ENCODE measurements at places on chromosomes 11 and 22.

GRCh38 chr22:18056161-18056666 lies 21.6 kb upstream of the PEX26 start:
- DNase-seq = no peak

DNA sequence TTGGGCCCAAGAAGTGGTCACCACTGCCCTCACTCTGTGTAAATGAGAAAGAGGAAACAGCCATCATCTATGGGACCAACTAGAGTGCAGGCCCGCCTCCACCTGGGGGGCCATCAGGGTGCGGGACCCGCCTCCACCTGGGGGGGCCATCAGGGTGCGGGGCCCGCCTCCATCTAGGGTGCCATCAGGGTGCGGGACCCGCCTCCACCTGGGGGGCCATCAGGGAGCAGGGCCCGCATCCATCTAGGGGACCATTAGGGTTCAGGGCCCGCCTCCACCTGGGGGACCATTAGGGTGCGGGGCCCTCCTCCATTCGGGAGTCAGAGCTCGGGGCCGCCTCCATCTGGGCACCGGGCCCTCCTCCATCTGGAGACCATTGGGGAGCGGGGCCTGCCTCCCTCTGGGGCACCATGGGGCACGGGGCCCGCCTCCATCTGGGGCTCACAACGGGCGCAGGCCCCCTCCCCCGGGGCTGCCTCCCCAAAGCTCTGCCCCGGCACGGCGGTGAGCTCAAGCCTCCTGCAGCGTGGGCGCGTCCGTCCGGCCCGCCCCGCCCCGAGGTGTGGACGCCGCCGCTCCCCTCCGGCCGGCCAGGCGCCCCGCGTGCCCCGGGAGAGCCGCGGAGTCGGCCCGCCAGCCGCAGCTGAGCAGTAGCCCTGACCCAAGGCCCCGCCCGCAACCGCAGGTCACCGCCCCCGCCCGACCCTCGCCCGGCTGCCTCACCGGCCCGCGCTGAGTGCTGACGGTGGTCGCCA lies 512 bp downstream of the TOLLIP start:
- DNase-seq = peak; percentile 59

DNA sequence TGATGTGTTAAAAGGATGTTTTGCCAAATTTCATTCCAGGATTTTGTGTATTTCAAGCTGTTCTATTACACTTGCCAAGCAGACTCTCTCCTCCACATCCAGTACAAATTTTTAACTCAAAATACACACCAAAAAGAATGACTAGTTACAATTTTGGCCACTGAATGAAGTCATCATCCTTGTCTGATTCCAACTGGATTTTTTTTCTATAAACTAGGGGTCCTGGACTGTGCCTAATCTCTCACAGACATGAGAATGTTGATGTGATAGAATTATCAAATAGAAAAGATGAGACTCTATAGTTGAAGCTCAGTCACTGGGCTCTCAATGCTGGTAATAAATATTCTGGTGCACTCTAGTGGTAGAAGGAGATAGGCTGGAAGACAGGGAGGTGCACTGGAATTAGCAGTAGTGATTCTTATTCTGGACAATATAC lies 85.8 kb downstream of the FANCF start:
- no peak for DNase-seq

DNA sequence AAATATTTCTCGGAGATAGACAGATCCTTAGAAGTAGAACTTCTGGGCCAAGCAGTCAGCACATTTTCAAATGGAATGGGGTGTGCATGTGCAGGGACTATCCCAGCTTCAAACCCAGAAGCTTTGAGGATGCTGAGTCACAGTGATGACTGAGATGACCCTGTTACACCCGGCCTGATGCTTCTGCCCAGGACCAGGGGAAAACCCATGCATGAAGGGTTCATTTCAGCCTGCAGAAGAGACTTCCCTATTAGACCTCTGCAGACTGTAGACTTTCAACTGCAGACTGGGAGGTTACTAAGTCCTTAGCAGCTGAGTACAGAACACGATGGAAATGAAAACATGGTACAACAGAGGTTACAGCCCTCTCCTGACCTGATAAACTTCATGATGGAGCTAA lies 3.6 kb upstream of the OR2AT4 start:
- no peak for DNase-seq

DNA sequence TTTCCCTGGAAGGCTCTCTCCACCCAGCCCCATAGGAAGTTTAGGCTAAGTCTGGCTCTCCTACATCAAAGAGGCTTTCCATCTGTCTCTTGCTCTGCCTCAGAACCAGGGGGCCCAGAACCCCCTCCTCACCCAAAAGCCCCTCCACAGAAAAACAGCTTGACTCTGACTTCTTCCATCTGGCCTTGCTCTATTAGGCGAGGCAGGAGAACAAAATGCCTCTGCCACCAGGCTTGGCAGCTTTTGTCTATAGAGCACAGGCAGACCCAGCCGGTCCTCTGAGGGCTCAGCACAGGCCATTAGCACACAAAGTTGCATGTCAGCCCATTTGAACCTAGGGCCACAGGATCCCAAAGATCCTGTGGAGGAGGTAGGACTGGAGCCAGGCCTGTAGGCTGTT lies 75.7 kb upstream of the SUSD2 start:
- DNase-seq = no peak

DNA sequence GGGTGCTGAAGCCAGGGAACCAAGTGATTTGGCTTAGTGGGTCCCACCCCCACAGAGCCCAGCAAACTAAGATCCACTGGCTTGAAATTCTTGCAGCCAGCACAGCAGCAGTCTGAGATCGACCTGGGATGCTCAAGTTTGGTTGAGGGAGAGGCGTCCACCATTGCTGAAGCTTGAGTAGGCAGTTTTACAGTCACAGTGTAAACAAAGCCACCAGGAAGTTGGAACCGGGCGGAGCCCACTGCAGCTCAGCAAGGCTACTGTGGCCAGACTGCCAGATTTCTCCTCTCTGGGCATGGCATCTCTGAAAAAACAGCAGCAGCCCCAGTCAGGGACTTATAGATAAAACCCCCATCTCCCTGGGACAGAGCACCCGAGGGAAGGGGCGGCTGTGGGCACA lies 424.1 kb upstream of the TENM4 start:
- DNase-seq = no peak

DNA sequence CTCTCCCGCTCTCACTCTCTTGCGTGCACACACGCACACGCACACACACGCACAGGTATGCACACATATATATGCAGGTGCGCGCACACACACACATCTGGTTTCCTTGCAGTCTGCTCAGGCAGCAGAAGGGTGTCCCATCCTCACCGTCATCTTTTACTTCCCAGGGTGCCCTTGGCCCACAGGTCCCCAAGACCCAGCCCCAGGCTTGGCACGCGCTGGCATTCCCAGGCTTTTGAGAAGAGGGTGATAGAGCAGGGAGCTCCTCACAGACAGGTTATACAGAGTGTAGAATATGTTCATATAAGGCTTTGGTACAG lies 52.0 kb upstream of the SPATA19 start:
- no peak for DNase-seq

- DNase-seq = no peak
These were observed 71.8 kb downstream of the XRRA1 start for GRCh38 chr11:74877132-74877531.

- no peak for DNase-seq
These were observed 903.7 kb downstream of the FAM181B start for GRCh38 chr11:81829976-81830375.
